ENCODE measurements at places on chromosomes 12 and 14. TPM values are rescaled to one million over a fixed set of nuclear protein-coding genes. Genes with fewer than 3 reads are reported as not detected.

- DNase-seq, result peak; percentile 18
Observed at GRCh38 chr12:102957339-102958050, at the start of gene ASCL1. Gene ASCL1, plus strand, starts transcription at chr12:102957674. Its CDS starts 571 bp downstream, at chr12:102958245.

DNA sequence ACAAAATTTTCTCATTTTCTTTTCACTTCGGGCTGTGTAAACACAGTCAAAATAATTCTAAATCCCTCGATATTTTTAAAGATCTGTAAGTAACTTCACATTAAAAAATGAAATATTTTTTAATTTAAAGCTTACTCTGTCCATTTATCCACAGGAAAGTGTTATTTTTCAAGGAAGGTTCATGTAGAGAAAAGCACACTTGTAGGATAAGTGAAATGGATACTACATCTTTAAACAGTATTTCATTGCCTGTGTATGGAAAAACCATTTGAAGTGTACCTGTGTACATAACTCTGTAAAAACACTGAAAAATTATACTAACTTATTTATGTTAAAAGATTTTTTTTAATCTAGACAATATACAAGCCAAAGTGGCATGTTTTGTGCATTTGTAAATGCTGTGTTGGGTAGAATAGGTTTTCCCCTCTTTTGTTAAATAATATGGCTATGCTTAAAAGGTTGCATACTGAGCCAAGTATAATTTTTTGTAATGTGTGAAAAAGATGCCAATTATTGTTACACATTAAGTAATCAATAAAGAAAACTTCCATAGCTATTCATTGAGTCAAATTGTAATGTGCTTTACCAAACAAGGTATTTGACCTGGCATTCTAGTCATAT is 4.8 kb downstream of the CDKN1B start:
- peak; percentile 24 for DNase-seq

DNA sequence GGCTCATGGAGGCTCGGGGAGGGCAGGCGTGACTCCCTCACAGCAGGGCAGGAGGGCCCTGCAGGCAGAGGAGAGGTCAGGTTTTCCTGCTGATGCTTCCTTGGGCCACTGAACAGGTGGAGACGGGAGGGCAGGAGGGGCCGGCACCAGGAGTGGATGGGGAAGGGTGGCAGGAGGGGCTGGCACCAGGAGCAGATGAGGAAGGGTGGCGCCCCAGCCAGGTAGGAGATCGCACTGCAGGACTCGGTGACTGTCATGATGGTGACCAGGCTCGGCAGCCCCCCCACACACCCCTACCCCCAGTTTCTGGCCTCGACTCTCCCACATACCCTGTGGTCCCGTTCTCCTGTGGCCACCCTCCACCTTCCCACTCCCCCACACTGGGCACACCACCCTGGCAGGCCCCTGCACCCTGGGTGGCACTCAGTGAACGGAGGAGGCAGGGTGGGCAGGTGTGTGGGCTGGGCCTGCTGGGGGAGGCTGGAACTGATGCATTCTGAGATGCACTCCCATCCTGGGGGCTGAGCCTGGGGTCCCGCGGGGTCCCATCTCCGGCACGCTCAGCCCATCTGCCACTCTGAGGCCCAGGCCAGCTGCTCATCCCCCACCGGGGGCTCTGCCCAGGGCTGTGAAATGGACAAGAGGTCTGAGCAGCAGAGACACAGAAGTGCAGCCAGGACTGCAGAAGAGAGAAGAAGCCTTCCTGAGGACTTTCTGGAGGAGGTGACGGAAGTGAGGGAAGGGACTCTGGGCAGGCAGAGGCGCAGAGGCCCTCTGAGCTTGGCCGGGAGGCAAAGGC is 2.8 kb downstream of the NUDT14 start:
- DNase-seq, result no peak

- DNase-seq, result no peak
Observed at GRCh38 chr14:88503754-88504406, 50.9 kb downstream of the PTPN21 start.

- peak; percentile 15 for DNase-seq
Observed at GRCh38 chr12:31205054-31205453, 120.9 kb downstream of the SINHCAF start.

GRCh38 chr12:89707703-89708564 is 704 bp downstream of the ATP2B1 start:
- DNase-seq, result no peak

- no peak for DNase-seq
Observed at GRCh38 chr12:2624543-2625288, 170.1 kb upstream of the FKBP4 start.

- DNase-seq, result peak; percentile 58
Observed at GRCh38 chr14:49879646-49880204, 13.2 kb upstream of the ARF6 start.

DNA sequence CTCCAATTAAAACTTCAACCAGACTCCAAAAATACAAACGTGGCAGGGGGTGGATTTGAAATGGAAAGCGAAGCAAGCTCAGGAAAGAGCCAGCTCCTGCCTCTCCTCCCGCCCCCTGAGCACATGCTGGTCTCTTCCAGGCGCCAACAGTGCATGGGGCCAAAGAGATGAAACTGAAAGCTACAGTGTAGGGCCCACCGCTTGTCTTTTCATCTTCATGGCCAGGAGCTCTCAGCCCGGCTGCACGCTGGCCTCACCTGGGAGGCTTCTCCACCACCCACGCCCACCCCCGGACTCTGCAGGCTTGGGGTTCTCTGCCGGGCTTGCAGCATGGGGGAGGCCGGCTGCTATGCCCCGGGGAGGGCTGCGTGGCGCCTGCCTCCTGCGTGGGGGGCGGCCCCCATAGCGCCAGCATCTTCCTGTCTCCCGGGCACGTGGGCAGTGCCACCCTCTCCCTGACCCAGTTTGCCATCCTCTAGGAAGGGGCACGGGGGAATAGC is 2.0 kb downstream of the RIMBP2 start:
- no peak for DNase-seq

GRCh38 chr12:126428769-126429168 is 1363.5 kb downstream of the AACS start:
- no peak for DNase-seq

DNA sequence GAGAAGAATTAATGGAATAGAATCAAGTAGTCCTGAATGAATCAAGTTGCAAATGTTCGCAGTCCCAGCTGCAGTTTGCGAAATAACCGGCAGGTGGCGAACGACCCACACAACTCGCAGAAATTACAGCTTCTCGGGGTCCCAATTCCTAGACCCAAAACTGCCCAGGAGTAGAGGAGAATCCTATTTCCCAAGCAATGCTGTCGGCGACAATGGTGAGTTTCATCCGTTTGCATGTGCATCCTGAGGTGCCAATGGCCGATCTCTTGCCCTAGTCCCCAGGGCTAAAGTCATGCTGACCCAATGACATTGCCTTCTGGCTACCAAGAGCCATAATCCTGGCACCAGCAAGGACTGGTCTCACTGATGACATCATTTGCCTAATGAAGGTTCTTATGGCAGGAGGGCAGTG is 8.5 kb upstream of the ASCL1 start:
- DNase-seq, result peak; percentile 6

GRCh38 chr12:70925539-70925938 is 5.0 kb upstream of the PTPRR start:
- DNase-seq, result no peak

- peak; percentile 51 for DNase-seq
Observed at GRCh38 chr14:103393676-103394626, 8.7 kb downstream of the MARK3 start.

- DNase-seq, result no peak
Observed at GRCh38 chr12:105733579-105733978, 403.1 kb downstream of the C12orf75 start.

DNA sequence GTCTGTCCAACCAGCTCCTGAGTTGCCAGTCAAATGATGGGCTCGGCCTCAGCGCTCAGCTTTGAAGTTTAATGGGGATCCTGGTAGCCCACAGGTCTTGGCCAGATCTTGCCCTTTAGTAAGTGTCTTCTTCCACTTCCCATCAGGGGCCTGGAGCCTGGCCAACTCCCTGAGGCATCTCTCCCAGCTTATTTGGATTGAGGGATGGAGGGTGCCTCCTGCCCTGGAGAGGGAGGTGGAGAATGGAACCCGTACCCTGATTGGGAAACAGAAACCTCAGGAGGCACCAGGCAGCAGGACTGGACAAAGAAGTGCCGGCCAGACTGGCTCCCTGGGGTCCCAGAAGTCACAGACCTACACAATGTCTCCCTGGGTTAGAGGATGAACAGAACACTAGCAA is 40.5 kb upstream of the LTBP2 start:
- DNase-seq, result no peak

GRCh38 chr14:69370061-69370460 is 28.0 kb downstream of the ERH start:
- DNase-seq, result no peak

- DNase-seq, result no peak
Observed at GRCh38 chr14:34348592-34348991, 113.4 kb downstream of the SPTSSA start.

DNA sequence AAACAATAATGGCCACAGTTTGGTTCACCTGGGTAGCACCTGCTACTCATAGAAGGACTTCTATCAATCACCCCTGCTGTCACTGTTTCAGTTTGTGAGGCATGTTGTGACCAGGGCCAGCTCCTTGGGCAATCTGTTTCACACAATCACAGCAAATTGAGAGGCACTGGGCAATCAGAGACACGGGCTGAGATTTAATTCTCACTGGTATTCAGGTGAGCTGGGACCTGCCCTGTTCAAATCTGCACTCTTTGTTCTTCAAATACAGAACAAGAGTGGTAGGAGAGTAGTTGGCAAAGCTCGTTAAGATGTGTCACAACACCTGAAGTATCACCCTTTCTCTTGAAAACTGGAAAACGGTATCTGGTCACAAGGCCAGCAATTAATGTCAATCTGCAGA is 57.8 kb upstream of the NAP1L1 start:
- DNase-seq, result no peak

DNA sequence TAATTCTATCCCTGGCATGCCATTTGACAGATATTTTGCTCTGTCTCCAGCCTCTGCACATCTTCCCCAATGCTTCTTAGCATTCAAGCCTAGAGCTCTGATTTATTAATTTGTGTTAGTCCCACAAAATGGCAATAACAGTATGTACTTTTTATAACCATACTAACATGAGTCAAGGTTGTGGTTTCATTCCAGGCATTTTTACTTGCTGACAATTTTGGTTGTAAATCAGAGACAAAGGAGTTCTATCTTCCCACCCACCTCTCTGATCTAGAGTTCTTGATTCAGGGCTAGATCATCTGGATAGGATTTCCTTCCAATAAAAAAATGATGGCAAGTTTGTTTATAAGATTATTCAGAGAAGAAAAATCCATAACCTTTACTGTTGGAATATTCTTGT is 18.5 kb upstream of the CISTR start:
- DNase-seq, result peak; percentile 84

DNA sequence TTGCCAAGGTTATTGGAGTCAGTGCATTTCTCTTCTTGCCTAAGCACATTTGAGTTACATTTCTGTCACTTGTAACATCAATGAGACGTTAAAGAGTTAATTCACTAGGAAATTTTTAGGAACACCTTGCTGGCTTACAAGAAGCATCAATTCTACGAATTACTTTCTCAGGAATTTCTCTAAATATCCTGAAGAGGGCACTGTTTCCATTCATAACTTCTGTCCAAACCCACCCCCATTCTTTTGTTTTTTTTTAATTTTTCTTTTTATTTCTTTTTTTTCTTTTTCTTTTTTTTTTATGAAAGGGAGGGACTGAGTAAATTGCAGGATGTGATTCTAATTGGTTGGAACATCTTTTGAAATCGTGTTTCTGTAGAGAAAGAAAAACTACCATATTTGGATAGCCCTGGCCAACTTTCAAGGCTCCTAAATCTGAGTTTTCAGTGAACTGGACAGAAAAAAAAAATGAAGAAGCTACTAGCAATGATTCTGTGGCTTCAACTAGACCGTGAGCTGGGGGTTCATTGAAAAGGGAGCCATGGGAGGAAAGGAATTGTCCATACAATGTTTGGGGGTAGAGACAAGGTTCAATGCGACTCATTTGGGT is 285.3 kb downstream of the DAD1 start:
- peak; percentile 14 for DNase-seq

C3AR1 gene
- 0.17 TPM for total RNA-seq

HCAR1 gene
- 1.5 TPM for total RNA-seq

DIO3 gene
- total RNA-seq, result 1.0 TPM

TCTN2 gene
- 6.7 TPM for total RNA-seq

KRT74 gene
- not detected for total RNA-seq
